T-helper 17 cell (primary cell): ENCODE measurements at places on chromosomes 5 and 9.

- DNase-seq: no peak
Observed at GRCh38 chr5:38237681-38238080, 20.7 kb upstream of the EGFLAM start.

DNA sequence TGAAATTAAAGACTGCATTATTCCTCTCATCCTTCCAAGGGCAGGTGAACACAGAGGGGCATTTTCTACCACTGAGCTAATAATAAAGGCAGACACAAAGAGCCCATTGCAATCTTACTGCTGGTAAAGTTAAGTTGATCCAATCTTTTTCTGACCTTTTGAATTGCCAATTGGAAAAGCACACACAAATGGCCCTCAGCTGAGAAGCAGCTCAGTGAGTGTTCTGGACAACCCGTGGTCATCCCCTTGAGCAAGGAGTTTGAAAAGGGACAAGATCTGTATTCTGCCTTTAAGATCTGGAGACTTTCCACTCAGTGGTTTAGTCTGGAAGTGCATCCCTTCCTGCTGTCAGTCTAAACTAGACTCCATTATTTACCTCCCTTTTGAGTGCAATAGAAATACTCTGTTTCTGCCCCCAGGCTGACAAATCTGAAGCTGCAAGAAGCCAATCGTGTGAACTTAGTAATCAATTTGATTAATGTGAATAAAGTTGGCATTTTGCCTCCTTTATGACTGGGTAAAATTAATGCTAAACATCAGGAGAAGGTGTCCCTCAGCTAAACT is 835.7 kb downstream of the MAT2B start:
- no peak for DNase-seq

DNA sequence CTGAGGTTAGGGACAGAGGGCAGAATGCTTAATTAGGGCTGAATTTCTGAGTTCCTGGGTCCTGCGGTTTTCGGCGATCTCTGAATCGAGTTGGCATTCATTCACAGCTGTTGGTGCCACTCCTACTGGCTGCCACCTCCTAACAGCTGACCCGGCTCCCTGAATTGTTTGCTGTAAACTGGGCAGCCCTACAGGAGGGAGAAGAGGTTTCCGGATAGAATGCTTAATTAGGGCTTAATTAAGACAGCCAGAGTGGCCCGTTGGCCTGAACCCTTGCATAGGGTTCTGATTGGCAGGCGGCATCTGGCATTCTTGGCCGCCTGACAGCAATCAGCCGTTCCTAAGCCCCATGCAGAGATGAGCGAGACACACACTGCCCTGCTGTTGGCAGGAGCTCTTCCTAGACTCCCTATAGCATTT is 25.7 kb downstream of the FRMPD1 start:
- no peak for DNase-seq

- DNase-seq: no peak
Observed at GRCh38 chr5:60541980-60542379, 158.0 kb downstream of the DEPDC1B start.

DNA sequence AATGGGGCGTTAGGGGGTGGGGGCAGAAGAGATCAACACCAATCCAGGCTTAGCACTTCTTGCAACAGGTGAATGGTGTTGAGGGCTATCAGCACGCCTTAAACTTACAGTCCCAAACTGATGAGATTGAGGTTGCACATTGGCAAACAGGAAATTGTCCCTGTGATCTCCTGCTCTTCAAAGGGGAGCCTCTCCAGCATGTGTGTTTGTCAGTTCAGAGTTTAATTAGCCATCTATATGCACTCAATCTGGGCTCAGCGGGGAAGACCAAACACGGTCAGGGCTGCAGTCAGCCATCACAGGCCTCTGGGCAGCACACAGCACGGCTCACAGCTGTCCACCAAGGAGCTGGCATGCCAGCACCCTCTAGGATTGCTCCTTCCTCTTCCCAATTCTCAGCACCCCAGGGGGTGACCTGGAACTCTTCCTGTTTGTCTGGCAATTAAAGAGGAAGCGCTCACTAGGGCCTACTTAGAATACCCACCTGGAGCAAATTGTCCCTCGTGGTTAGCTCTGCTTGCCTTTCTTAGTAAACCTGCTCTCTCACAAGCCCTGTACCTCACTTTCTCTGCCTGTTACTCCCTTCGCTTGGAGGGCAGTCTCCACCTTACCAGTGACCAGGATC is 217.4 kb downstream of the SLIT3 start:
- no peak for DNase-seq

- DNase-seq: no peak
Observed at GRCh38 chr5:88094403-88094802, 174.2 kb downstream of the TMEM161B start.

GRCh38 chr5:139708434-139708861 is 60.3 kb downstream of the CXXC5 start:
- no peak for DNase-seq

- no peak for DNase-seq
Observed at GRCh38 chr9:134935056-134935640, 17.4 kb upstream of the FCN1 start.

GRCh38 chr5:170681013-170681433 is 102.5 kb upstream of the GABRP start:
- no peak for DNase-seq

- no peak for DNase-seq
Observed at GRCh38 chr5:35458824-35459207, 158.8 kb upstream of the SPEF2 start.

GRCh38 chr9:16039218-16039987 is 486.6 kb downstream of the CCDC171 start:
- DNase-seq: no peak

- no peak for DNase-seq
Observed at GRCh38 chr9:91942201-91942600, 7.8 kb downstream of the ROR2 start.

DNA sequence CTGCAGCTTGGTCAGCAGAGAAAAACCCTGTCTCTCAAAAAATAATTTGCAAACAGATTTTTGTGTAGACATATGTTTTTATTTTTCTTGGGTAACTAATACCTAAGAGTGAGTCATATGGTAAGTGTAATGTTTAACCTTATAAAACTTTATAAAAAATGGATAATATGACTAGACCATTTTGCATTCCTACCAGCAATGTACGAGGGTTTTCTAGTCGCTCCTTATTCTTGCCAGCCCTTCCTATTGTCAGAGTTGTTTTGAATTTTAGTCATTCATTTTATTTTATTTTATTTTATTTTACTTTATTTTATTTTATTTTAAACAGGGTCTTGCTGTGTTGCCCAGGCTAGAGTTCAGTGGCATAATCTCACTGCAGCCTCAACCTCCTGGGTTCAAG is 37.8 kb downstream of the RABGAP1 start:
- DNase-seq: no peak

DNA sequence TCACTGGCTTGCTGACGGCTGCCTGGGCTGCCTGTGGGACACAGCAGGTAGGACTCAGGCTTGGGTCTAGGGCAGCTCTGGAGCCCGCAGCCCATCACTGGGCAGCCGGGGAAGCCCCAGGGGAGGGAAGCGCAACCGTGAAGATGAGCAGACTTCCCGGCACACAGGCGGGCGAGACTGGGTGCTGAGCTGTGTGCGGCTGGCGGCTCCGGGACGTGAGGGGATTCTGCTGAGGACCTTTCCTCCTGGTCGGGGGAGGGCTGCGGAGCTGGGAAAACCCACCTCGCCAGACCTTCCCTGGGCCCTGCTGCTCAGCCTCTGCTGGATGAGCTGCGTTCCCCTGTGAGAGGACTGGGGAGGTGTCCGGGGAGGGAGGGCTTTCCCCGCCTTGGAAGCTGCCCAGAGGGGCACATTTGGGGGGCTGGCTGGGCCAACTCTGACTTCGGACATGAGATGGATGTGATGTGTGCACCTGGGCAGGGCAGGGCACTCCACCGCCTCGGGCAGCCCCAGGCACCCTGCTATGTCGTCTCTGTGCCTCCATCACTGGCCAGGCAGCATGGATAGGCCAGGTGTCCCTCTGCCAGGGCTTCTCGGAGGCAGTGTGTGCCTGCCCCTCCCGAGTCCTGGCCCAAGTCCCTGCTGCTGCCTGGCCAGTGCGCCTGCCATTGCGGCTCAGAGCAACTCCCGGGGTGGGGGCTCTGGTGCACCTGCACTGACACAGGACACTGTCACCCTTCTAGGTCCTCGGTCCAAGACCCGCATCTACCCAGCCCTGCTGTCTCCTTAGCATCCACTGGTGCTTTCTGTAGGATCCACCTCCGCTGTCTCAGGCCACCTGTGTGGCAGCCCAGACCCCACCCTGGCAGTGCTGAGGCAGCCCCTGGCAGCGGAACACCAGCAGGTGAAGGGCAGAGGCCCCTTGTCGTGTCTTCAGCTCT is 66.4 kb downstream of the COL5A1 start:
- DNase-seq: no peak

GRCh38 chr5:71456362-71456743 is 902 bp downstream of the BDP1 start:
- no peak for DNase-seq

DNA sequence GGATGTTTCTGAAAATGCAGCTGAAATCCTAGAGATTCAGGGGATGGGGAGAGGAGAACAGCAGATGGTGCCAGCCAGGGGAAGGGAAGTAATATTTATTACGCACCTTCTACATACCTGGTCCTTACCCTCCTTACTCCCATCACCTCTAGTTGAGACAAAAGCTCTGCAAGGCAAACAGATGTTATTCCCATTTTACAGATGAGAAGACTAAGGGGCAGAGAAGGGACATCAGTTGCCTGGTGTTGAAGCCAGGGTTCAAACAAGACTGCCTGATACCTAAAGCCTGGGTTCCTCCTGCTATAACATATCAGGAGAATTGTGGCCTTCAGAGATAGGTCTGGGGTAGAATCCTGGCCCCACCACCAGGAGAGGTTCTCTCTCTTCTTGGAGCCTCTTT is 7.3 kb upstream of the BOD1 start:
- DNase-seq: no peak

- no peak for DNase-seq
Observed at GRCh38 chr9:114467910-114468309, 37.4 kb downstream of the WHRN start.

DNA sequence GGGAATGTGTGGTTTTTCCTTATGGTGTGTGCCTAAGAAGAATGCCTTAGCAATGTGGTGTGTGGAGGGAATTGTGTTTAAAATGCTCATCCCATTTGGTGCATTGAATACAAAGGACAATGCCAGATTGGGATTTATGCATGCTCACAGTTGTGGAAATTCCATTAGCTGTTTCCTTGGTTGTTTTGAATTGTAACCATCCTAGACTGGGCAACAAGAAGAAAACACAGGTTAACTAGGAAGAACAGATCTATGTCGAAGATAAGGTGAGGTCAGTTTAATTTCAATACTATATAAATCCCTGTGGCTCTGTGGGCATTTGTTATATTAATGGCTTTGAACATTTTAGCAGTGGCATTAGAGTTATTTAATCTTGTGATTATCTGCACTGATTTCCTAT is 266.8 kb downstream of the MAT2B start:
- DNase-seq: no peak

DNA sequence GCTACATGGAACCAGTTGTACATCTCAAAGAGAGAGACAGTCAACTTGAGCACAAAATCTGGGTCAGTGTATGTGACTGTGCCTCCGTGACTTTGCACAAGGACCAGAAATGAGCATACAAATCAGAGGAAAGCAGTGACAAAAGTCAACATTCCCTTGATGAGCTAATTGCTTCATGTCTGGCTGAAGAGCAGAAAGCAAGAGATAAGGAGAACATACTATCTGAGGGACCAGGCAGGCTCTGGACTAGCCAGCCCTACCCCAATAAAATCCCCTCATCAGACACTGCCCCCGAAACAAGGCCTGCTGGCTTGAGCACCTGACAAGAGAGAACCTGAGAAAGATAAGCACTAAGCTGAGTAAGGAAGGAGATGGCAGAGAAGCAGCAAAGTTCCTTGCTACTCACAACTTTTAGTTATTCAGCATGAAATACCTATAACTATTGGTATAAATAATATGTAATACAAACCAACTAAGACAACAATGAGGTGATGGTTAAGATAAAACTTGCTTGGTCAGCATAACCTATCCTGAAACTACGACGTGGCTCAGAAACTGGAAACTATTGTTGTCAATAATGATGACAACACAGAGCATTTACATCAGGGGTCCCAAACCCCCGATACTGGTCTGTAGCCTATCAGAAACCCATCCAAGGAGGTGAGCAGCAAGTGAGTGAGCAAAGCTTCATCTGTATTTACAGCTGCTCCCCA is 9.5 kb downstream of the SIL1 start:
- DNase-seq: no peak

GRCh38 chr5:150043657-150044328 is 42.6 kb downstream of the CSF1R start:
- no peak for DNase-seq

GRCh38 chr9:97321691-97322090 is 14.2 kb downstream of the CCDC180 start:
- no peak for DNase-seq

DNA sequence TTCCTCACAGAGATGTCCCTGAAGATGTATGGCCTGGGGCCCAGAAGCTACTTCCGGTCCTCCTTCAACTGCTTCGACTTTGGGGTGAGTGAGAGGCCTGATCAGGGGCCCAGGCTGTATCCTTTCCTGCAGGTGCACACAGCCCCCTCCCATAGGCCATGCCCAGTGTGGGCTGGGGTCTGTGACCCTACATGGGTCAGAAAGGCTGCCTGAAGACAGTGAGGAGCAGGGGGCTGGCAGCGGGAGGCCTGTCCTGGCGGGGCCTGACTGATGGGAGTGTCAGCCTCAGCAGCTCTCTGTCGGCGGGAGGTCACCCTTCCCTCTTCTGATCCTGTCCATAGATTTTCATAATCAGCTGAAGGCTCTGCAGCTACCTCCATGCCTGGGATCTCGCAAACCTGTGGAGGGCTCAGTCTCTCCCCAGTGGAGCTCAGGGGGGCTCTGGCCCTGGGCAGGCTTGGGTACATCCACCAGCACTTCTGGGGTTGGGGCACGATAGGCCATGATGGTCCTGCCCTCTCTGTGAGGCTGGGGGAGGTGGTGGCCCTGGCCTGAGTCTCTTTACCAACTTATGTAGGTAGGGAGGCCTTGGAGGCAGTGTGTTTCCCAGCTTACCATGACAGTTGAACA is 98.5 kb downstream of the CACNA1B start:
- DNase-seq: no peak

DNA sequence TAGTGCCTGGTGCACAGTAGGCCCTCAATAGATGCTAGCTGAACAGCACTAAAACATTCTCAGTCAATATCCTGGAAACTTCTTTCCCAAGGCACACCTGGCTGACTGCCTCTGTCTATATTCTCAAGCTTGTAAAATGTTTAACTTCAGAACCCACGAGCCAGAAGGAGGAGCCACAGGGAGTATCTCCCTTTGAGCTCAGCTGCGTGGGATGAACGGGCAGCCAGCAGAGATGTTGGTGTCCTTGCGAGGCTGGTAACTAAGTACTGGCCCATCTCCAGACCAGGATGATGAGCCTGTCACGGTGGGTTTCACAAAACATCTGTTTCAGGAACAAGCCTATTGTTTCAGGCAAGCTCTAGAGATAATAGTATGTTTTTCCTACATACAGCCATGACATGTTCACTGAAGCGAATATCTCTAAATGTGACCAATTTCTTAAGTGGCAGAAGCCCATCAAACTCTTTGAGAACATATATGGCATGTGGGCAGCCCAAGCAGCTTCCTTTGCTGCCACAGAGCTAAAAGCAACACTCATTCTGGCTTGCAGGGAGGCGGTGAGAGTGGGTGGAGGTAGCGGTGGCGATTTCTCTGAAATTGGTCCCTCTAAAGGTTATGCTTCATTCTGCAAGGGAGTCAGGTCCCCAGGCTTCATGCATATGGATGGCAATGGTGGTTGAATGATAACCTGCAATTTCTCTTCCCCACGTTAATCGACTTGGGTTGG is 206.2 kb downstream of the TTLL11 start:
- no peak for DNase-seq

- no peak for DNase-seq
Observed at GRCh38 chr5:180463916-180464602, 30.1 kb upstream of the CNOT6 start.

- no peak for DNase-seq
Observed at GRCh38 chr5:59863777-59864176, 29.7 kb downstream of the PDE4D start.
